ENCODE measurements at places on chromosomes 5 and 9.

- no peak for DNase-seq
These were observed 212.3 kb downstream of the TRIM36 start for GRCh38 chr5:114957384-114957783.

GRCh38 chr5:150082889-150083288 lies 3.5 kb downstream of the CSF1R start:
- DNase-seq: no peak

DNA sequence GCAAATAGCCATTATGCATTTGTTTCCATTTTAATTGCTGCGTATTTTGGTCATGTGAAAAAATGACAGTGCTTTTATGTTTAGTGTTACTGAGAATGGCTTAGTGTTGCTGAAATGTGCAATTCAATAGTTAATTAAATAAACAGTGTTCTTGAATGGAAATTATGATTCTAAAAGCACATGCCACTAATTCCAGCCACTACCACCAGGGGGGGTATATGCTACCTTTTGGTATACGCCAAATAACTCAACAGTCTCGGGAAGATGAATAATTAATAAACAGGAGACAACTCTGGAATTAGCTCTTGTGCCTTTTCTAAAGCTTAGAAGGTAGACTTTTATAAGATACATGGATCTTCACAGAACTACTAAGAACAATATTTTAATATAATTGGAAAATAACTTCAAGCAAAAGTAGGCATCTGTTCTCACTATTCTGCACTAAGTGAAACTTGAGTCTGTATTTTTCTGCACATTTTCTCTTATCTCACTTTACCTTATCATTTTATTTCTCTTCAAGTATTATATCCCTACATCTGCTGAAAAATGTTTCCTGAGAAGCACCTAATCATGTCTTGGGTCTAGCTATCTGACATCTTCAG lies 83.5 kb upstream of the MINAR2 start:
- peak; percentile 15 for DNase-seq

DNA sequence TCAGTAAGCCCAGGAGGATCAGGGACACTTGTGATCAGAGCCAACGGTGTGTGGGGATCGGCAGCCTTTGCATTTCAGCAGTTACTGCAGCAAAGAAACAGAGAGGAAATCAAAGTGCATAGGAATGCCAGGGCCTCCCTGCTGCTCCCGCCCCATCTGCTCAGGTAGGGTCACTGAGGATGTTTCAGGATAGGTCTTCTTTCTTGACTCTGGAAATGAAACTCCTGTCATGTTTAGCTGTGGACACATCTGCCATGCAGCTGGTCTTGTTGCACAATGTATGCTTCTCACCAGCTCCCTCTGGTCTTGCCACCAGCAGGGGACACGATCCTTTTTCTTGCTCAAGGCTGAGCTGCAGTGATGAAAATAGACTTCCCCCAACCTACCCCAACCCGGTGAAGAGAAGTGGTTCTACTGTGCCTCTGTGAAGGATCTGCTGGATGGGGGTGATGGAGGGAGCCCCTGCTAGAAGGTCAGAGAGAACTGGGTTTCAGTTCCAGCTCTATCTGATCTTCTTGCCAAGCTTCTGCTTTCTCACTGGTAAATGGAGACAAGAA lies 185.2 kb upstream of the KLF4 start:
- peak; percentile 38 for DNase-seq

DNA sequence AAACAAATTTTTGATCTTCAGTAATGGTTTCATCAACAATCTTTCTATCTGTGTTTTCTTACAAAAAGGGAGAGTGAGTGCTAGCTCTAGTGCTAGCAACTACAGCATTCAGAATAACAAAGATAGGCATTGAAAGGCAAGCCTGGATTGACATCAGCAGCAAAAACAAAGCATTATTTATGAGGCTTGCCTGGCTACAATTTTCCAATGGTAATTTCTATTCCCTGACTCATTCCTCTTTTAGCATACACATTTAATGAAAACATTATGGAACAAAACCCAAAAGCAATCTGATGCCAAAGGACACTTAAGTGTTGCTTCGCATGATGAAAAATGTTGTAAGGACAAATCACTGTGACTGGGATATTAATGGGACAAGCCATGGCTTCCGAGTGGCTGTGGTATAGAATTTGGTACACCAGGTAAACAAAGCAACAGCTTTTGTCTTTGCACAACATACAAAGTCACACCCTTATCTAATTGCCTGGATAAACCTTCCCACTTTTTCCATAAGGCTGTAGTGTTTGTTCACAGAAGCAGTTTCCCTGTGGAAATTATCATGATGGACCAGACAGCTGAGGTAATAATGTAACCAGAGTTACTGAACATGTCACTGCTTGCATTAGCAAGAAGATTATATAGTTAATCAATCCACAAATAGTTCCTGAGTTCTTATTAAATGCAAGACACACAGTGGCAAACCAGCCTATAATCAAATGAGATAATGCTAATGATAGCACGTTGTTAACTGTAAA lies 179.8 kb upstream of the EDIL3 start:
- DNase-seq: no peak

DNA sequence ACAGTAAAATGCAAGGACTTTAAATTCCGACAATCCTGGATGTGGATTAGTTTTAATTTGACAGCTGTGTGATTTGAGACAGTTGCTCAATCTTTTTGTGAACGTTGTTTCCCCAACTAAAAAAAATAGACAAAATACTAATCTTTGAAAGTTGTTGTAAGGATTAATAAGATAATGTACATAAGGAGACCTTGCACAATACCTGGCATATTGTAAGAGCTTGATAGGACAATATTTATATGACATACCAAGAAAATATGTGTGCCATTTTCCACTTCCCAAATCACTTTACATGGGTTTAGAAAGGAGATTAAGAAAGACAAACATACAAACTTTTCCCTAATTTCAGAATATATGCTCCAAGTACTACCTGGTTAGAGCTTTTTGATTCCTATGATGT lies 25.3 kb downstream of the ARRDC3 start:
- no peak for DNase-seq

- peak; percentile 17 for DNase-seq
These were observed 25.7 kb downstream of the SREK1IP1 start for GRCh38 chr5:64742821-64743220.
